GM23248 (cell line): ENCODE measurements at places on chromosomes 7 and 10. TPM values are rescaled to one million over a fixed set of nuclear protein-coding genes. Genes with fewer than 3 reads are reported as not detected.

CYP3A7 gene
- total RNA-seq, result not detected in 2 replicates

ADCY1 gene
- total RNA-seq, result 0.11 TPM in 1 of 2 replicates, not detected in the other

SPDYE6 gene
- not detected in 2 replicates for total RNA-seq

DMBT1 gene
- total RNA-seq, result not detected in 2 replicates

TLL2 gene
- 0.43 TPM in 1 of 2 replicates, not detected in the other for total RNA-seq

AKR1E2 gene
- total RNA-seq, result 14.3 and 16.0 TPM in 2 replicates

HABP2 gene
- total RNA-seq, result not detected in 2 replicates

NODAL gene
- not detected in 2 replicates for total RNA-seq

SMKR1 gene
- not detected in 2 replicates for total RNA-seq

PGAM2 gene
- total RNA-seq, result not detected in 2 replicates

NEURL1 gene
- 0.63 and 1.1 TPM in 2 replicates for total RNA-seq

CFAP46 gene
- total RNA-seq, result 0.22 TPM in 1 of 2 replicates, not detected in the other

RBM20 gene
- 0.13 TPM in 1 of 2 replicates, not detected in the other for total RNA-seq

KLF14 gene
- total RNA-seq, result 0.11 TPM in 1 of 2 replicates, not detected in the other

FLNC gene
- 304 and 353 TPM in 2 replicates for total RNA-seq

CRHR2 gene
- not detected in 2 replicates for total RNA-seq

CYP2C8 gene
- total RNA-seq, result not detected in 2 replicates

NUTM2E gene
- total RNA-seq, result not detected in 2 replicates

KCNH2 gene
- not detected in 2 replicates for total RNA-seq

LHFPL3 gene
- total RNA-seq, result not detected in 2 replicates

RPS24 gene
- total RNA-seq, result 1,265 and 1,653 TPM in 2 replicates

NKX6-2 gene
- not detected in 2 replicates for total RNA-seq

MSS51 gene
- total RNA-seq, result 1.0 and 1.5 TPM in 2 replicates

ACSM6 gene
- not detected in 2 replicates for total RNA-seq

ASIC3 gene
- 1.1 TPM in 1 of 2 replicates, not detected in the other for total RNA-seq

LIPK gene
- total RNA-seq, result not detected in 2 replicates

SNX10 gene
- total RNA-seq, result 1.4 and 1.5 TPM in 2 replicates

TET1 gene
- total RNA-seq, result 1.3 and 2.1 TPM in 2 replicates

HOXA1 gene
- 0.89 and 0.97 TPM in 2 replicates for total RNA-seq

TWIST1 gene
- 45.7 and 47.8 TPM in 2 replicates for total RNA-seq

MYL10 gene
- total RNA-seq, result not detected in 2 replicates

PLCE1 gene
- total RNA-seq, result 2.9 and 6.2 TPM in 2 replicates

NUTM2B gene
- 0.76 TPM in 1 of 2 replicates, not detected in the other for total RNA-seq

VSTM4 gene
- total RNA-seq, result 8.7 and 9.5 TPM in 2 replicates

RNF32 gene
- total RNA-seq, result 1.1 TPM in 2 replicates

PTER gene
- total RNA-seq, result 13.3 and 14.2 TPM in 2 replicates

RPEL1 gene
- total RNA-seq, result not detected in 2 replicates

GFRA1 gene
- 5.0 and 8.1 TPM in 2 replicates for total RNA-seq
